GM12878 (cell line): ENCODE measurements at places on chromosomes 5 and 9.

DNA sequence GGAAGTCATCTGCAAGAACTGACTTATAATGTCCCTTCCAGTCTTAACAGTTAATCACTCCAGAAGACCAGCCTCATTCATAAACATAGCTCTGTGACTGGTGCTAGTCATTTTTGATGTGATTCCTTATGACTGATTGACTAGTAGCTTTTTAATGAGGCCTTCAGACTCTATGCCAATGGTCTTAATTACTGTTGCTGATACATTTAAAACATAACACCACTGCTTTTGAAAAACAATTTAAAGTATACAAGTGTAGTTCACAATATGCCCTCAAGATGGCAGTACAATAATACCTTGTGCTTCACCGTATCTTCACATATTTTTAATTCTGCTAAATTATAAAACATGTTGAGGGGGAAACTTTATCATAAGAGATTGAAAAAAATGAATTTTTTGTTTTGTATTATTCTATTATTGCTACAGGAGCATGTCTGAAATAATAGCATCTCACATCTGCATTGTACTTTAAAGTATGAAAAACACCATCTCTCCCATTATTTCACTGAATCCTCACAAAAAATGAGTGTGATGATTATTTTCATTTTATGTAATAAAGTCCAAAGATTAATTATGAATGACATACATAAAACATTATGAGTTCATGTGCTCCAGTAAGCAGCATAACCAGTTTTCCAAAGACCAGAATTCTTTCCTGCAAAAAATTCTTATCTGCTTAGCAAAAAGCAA, 55.2 kb upstream of the SHISAL2B start:
- DNase-seq = no peak

DNA sequence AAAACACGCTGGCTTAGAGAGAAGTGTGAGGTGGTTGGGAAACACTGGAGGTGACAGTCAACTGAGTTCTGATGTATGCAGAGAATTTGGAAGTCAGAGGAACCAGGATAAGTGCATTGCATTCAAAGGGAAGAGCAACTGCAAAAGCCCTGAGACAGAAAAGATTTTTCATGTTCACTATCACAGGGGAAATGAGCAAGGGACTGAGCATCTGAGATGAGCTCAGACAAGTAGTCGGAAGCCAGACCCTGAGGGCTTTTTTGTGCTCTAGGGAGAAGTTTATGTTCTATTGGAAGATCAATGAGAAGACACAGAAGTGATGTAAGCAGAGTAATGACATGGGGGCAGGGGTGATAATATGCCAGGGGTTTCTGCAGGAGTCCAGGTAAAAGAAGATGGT, 97.5 kb downstream of the HTR4 start:
- DNase-seq = no peak

GRCh38 chr5:106401561-106401960, 1269.2 kb downstream of the EFNA5 start:
- no peak for DNase-seq

DNA sequence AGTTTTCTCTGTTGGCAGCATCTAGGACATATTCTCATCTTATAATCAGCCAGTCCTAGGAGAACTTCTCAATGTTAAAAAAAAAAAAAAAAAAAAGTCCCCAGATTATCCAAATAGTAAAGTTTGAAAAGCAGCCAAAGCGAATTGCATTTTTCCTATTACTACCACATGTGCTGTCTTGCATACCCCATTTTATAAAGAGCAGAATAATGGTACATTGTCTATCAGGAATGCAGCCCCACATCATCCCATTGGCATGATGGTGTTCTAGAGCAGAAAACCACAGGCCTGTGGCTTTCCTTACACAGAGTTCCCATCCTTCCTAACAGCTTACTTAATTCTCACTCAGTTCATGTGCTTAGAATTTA, 381.6 kb downstream of the TMEM38B start:
- no peak for DNase-seq

DNA sequence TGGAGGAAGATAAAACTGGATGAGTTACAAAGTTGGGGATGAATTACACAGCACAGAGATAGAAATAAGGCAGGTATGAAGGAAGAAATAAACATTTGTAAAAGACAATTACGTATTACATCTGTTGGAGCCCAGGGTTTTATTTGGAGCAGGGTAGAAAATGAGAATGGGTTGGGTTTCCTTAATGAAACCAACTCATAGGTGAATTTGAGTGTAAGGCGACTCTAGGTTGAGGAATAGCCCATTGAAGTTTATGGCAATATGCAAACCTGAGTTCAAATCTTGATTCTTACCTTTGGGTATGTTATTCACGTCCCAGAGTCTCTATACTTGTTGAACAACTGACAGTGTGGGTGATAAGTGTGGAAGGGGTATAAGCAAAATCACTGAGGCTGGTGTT, 422.3 kb upstream of the WWC1 start:
- no peak for DNase-seq

GRCh38 chr9:3490957-3491356, 34.8 kb downstream of the RFX3 start:
- DNase-seq = no peak

DNA sequence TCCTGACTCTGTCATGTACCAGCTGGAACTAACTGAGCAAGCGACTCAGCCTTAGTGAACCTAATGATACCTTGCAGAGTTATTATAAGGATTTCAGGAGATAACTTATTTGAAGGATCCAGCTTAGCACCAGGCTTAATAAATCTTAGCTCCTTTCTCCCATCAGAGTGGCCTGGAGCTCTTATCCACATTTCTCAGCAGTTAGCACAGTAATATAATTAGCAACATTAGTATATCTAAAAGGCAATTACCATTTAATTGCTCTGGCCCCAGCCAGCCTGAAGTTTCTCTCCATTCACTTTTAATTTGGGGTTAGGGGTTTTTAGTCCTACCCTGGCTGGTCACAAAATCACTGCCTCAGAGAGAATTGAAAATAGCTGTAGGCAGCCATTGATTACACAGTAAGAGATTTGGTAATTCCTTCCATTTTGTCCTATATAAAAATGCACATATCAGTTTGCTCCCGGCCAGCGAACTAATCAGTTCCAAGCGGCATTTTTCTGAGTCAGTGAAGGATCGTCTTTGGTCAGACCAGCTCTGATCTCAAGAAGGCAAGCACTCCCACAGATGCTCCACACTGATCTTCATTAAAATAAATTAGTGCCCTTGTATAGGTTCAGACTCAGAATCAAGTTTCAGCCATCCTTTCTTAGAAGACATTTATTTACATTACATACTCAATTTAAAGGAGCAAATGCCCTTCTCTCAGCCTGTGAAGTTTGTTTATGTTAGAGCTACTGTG, 56.6 kb downstream of the SNCAIP start:
- no peak for DNase-seq

- peak; percentile 59 for DNase-seq
These were observed 4.8 kb upstream of the CHD1 start for GRCh38 chr5:98933445-98934072.

DNA sequence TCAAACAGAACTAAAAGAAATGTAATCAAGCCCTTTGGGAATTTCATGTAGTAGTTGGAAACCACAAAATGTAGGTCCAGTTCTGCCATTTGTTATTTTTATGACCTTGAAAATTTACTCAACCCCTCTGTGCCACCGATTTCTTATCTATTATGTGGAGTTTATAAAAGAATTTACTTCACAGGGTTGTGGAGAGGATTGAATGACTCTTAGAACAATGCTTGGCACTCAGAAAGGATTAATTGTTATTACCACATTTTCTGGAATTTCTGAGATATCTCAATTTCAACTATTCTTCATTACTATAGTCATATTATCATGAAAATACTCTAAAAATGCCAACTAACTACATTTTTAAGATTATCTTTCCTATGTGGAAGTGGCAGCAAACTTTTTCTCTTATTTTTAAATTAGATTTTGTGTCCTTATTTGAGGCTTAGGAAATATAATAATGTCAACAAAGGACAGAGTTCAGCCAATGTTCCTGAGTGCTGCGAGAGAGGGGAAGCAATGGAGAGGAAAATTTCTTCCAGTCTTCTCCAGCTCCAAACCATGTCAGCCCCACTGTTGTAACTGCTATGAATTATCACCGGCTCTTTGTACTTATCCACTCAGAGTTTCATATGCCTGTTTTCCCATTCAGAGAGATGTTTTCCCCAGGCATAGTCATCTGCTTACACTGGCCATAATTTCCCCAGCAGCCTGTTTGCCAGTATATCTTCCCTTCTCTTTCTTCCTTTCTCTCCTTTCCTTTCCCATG, 525.6 kb downstream of the SPATA31D1 start:
- DNase-seq = no peak

GRCh38 chr9:80968611-80969010, 720.7 kb downstream of the TLE1 start:
- DNase-seq = no peak

DNA sequence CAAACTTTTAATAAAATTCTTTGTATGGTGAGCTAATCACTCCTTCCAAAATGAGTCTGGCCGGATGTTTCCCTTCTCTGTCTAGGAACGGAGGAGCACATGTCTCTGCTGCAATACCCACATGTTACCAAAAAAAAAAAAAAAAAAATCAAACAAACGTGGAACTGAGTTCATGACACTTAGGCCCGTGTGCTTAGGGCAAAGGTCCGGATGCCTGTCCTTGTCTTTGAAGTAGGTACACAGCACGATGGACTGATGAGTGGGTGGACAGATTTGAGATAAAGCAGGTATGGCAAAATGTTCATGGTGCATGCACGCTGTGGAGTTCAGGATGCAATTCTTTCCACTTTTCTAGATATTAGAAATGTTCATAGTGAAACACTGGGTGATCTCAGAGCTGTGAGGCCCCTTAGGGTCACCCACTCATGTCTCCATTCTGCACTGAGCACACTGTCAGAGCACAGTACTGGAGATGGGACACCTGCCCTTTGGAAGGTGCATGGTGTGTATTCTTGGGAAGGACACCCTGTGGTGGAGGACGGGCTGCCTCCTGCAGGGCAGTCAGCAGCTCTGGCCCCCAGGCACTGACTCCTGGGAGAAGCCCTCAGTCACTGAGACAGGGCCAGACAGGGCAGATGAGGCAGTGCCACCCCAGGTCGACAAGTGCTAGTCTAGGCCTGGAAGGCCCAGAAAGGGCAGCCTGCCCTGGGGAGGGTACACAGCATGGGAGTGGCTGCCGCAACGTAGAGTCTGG, 43.6 kb downstream of the GADD45G start:
- DNase-seq = no peak

GRCh38 chr5:23035555-23036090, 182.5 kb upstream of the CDH12 start:
- no peak for DNase-seq

DNA sequence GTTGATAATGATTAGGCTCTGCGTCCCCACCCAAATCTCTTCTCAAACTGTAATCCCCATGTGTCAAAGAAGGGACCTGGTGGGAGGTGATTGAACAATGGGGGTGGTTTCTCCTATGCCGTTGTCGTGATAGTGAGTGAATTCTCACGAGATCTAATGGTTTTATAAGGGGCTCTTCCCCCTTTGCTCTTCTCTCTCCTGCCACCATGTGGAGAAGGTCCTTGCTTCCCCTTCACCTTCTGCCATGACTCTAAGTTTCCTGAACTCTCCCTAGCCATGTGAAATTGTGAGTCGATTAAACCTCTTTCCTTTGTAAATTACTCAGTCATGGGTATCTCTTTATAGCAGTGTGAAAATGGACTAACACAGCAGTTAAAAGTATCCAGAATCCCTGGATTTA, 715.2 kb upstream of the DMAC1 start:
- no peak for DNase-seq

DNA sequence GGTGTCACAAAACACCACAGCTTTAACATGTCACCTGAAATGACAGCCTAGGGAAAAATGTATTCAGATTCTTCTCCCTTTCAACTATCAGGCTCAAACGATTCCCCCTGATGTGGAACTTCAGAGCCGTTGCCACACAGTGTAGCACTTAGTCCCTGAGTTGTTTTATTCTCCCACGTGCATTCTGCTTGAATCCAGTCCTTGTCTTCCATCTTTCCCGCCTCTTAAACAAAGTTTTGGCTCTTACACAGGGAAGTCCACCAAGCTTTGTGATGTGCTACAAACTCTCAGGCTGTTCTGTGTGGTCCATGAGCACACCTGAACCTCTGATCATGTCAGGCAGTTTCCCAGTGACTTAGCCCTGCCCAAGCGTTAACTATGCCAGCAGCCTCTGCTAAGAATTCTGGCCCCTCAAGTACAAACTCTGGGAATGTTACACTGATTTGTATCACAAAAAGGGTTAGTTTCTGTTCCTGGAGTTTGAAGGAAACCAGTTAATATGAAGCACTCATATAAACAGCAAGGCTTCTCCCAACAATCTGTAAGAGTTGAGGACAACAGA, 45.8 kb upstream of the RNF38 start:
- no peak for DNase-seq

- DNase-seq = no peak
These were observed 271.2 kb downstream of the SLIT3 start for GRCh38 chr5:169029661-169030274.

GRCh38 chr9:124346347-124347163, 68.7 kb downstream of the PSMB7 start:
- no peak for DNase-seq

- no peak for DNase-seq
These were observed 49.3 kb downstream of the SPRY4 start for GRCh38 chr5:142275496-142275895.

DNA sequence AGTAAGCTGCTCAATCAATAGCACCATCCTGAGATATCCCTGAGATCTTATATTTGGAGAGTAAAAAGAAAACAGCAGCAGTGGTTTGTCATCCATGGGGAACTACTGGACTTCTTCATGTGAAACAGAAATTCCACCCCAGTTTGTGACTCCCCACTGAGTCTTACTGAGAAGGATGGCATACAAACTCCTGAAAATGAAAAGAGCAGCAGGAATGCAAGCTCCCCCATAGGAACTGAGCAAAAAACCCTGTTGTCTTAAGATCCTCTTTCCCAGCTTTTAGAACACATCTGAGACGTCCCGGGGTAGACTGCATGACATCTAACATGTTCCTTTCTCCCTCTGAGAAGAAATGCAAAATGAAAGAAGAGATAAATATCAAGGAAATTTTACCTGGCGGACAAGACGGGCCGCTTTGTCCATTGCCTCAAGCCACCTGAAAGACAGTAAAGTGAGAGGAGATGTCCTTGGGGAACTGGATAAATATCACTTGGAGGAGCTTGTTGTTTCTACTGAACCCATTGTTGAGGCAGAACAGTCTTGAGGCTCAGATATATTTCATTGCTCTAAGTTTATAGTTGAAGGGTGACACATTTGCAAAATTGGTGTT, 117.1 kb downstream of the NUDT12 start:
- no peak for DNase-seq
